ENCODE measurements at places on chromosomes 1 and 21. TPM values are rescaled to one million over a fixed set of nuclear protein-coding genes. Genes with fewer than 3 reads are reported as not detected.

The BRINP2 gene
- not detected for total RNA-seq

The DNASE2B gene
- not detected for total RNA-seq

The C1orf21 gene
- total RNA-seq, result 6.8 TPM

The OR2AK2 gene
- total RNA-seq, result not detected

The QSOX1 gene
- 32.9 TPM for total RNA-seq

The SIK1 gene
- total RNA-seq, result 4.6 TPM

The BNIPL gene
- total RNA-seq, result 0.75 TPM

The RALGPS2 gene
- 2.1 TPM for total RNA-seq

GRCh38 chr1:168556647-168557046, 12.8 kb upstream of the XCL2 start:
- H3K27ac ChIP-seq, result no peak overlapping the region
- H3K27me3 ChIP-seq, result no peaks in the 10 kb centered on the region
- H3K4me3 ChIP-seq, result no peak overlapping the region
- H3K36me3 ChIP-seq, result no peaks in the 10 kb centered on the region

DNA sequence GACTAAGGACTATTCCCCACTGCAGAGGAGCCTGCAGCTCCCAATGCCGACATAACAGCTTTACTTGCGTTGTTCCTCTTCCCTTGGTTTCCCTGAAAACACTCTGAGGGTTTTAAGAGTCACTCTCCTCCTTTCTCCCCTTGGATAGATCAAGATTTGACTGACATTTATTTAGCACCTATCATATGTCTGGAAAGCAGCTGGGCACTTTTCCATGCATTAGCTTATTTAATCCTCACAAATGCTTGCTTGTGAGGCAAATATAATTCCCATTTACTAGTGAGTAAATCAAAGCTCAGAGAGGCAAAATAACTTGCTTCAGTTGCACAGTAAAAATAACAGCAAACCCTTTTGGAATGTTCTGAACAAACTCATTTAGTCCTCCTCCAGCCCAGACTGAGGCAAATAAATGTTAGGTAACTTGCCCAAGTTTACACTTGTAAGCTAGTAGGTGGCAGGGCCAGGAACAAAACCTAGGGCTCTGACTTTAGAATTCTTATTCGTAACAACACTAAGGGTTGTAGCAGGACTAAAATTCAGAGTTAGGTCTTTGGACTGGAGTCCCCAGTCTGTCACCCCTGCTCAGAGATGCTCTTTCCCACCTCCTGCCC, 81.4 kb downstream of the KCND3 start:
- no peak overlapping the region for H3K27ac ChIP-seq
- DNase-seq, result no peak
- H3K27me3 ChIP-seq, result peaks cover 8% of the 10 kb centered on the region
- no peaks in the 10 kb centered on the region for H3K4me1 ChIP-seq
- H3K36me3 ChIP-seq, result no peaks in the 10 kb centered on the region

DNA sequence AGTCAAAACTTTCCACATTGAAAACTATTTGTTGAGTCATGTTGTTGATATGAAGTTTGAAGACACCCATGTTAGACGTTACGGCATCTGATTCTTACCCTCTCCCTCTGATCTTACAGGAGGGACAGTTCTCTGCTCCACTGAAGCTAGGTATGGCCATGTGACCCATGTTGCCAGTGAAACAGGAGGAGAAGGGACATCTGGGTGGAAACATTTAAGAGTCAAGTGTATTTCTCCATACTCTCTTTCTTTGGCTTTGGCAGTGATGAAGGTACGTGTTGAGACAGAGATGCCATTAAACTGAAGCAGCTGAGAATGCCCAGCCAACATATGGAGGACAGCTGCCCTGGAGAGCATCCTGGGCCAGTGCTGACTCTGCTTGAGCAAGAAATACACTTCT, 198.4 kb upstream of the PTGFR start:
- no peak for DNase-seq
- no peaks in the 10 kb centered on the region for H3K27me3 ChIP-seq
- no peak overlapping the region for H3K27ac ChIP-seq
- no peak overlapping the region for H3K4me3 ChIP-seq

GRCh38 chr1:21937372-21938121, 437 bp upstream of the HSPG2 start:
- H3K4me1 ChIP-seq, result peaks cover 19% of the 10 kb centered on the region
- no peaks in the 10 kb centered on the region for H3K36me3 ChIP-seq
- H3K27me3 ChIP-seq, result no peaks in the 10 kb centered on the region
- peak overlapping the region; percentile 6 for H3K27ac ChIP-seq

GRCh38 chr1:75787524-75787923, 1.5 kb downstream of the RABGGTB start:
- H3K27ac ChIP-seq, result peak overlapping the region; percentile 90
- peaks cover 26% of the 10 kb centered on the region for H3K36me3 ChIP-seq
- no peak for DNase-seq
- no peaks in the 10 kb centered on the region for H3K27me3 ChIP-seq
- peaks cover 54% of the 10 kb centered on the region for H3K4me1 ChIP-seq

DNA sequence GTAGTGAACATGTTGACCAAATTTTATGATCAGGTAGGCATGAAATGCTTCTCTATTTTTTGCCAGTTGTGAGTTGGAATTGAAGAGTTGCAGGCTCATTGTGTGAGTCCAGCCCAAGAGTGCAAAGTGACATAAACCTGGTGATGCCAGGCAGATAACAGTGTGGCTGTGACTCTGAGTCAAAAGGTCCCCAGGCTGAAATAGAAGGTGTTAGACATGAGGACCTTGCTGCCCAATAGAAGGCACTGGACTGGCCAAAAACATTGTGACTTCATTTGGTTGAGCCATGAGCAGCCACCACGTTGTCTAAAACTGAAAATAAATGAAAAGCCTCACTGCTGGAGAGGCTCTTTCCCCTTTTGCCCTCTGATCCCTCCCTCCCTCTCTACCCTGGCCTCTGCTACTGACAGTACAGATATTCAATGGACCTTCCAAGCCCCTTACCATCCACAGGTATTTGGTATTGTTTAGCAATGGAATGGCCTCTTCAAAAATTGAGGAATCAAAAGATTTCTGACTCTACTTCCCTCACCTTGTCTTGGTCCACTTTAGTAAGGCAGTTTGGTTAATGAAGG, 67.8 kb upstream of the ABCD3 start:
- no peak overlapping the region for H3K4me3 ChIP-seq
- H3K27ac ChIP-seq, result no peak overlapping the region
- no peak for DNase-seq
- no peaks in the 10 kb centered on the region for H3K36me3 ChIP-seq

- H3K4me3 ChIP-seq, result no peak overlapping the region
- H3K36me3 ChIP-seq, result no peaks in the 10 kb centered on the region
- no peak overlapping the region for H3K27ac ChIP-seq
Observed at GRCh38 chr1:81509594-81509993, 291.1 kb upstream of the ADGRL2 start.

DNA sequence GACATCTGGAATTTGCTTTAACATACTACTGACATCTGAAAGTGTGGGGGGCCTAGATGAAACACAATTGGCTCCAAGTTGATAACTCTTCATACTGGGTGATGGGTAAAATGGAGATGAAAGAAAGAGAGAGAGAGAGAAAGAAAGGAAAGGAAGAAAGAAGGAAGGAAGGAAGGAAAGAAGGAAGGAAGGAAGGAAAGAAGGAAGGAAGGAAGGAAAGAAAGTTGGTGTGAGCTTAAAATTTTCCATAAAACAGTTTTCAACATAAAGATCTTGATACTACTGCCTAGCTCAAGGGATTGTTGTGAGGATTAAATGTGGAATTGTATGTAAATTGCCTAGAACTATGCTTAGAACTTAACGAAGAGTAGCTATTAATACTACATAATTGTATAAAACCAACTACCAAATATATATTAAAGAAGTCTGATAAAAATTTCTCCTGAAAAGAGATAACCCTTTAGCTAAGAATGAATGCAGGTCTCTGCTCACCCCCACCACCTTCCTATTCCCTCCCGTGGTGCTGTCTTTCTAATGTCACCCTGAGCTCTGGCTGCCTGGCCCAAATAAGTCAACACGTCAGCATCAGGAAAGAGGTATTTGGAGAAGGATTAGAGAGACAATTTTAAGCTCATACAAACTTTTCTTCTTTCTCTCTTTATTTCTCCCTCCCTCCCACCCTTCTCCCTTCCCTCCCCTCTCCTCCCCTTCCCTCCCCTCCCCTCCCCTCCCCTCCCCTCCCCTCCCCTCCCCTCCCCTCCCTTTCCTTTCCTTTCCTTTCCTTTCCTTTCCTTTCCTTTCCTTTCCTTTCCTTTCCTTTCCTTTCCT, 89.3 kb upstream of the SGIP1 start:
- H3K27ac ChIP-seq, result no peak overlapping the region
- H3K4me3 ChIP-seq, result no peak overlapping the region
- peaks cover 13% of the 10 kb centered on the region for H3K4me1 ChIP-seq
- no peaks in the 10 kb centered on the region for H3K27me3 ChIP-seq
- DNase-seq, result no peak
- no peaks in the 10 kb centered on the region for H3K36me3 ChIP-seq

DNA sequence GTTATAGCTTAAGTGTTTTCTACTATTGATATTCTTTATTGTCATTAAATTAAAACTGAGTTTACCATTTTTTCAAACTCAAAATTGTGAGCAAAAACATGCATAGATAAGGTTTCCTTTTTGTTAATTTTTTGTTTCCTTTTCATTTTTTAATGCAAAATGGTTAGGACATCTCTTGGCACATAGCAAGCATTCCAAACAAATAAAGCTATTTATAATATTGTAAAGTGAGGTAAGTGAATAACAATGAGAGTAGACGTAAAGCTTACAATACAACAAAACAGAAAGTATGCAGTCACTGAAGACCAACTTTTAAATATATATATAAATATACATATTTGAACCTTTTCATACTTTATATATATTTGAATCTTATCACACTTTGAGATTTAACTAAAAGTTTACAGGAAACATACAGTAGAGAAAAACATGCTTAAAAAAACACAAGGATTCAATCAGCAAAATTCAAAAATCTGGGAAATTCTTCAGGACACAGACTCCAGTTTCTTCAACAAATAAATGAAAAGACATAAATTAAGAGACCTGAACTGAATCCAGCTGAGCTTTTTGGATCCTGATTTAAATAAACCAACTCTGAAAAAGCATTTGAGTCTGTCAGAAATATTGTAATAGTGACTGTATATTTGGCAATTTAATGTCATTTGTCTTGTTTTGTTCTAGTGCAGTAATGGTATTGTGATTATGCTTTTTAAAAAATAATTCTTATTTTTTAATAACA, 67.5 kb upstream of the SAMSN1 start:
- H3K36me3 ChIP-seq, result no peaks in the 10 kb centered on the region
- H3K27me3 ChIP-seq, result no peaks in the 10 kb centered on the region
- H3K4me3 ChIP-seq, result no peak overlapping the region

- H3K27me3 ChIP-seq, result peaks cover 6% of the 10 kb centered on the region
- DNase-seq, result no peak
- no peaks in the 10 kb centered on the region for H3K36me3 ChIP-seq
- no peak overlapping the region for H3K4me3 ChIP-seq
- H3K4me1 ChIP-seq, result no peaks in the 10 kb centered on the region
Observed at GRCh38 chr21:31869750-31870149, 3.1 kb upstream of the HUNK start.

- H3K4me3 ChIP-seq, result no peak overlapping the region
- H3K27me3 ChIP-seq, result no peaks in the 10 kb centered on the region
- no peak overlapping the region for H3K27ac ChIP-seq
- peaks cover 5% of the 10 kb centered on the region for H3K4me1 ChIP-seq
Observed at GRCh38 chr1:184905601-184906322, 68.5 kb downstream of the NIBAN1 start.

GRCh38 chr1:203649999-203650836, 23.6 kb downstream of the ATP2B4 start:
- peaks cover 66% of the 10 kb centered on the region for H3K4me1 ChIP-seq
- no peaks in the 10 kb centered on the region for H3K36me3 ChIP-seq
- H3K27me3 ChIP-seq, result no peaks in the 10 kb centered on the region
- DNase-seq, result peak; percentile 71
- peak overlapping the region; percentile 32 for H3K4me3 ChIP-seq
- peak overlapping the region; percentile 57 for H3K27ac ChIP-seq

DNA sequence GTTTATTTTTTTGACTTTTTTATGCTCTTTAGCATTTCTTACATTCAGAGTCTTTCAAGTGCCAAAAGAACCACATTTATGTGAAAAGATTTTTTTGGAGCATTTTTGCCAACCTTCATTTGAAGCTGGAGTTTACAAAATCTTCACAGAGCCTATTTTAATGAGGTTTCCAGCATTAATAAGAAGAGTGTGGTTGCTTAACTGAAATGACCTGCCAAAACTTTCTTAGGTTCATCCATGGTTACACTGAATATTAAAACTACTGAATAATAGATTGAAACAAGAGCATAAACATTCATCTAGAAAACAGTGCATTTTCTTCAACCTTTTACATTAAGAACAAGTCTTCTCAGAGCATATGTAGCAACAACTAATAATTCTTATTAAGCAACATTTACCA, 672.3 kb upstream of the CXADR start:
- no peaks in the 10 kb centered on the region for H3K27me3 ChIP-seq
- no peaks in the 10 kb centered on the region for H3K4me1 ChIP-seq
- no peaks in the 10 kb centered on the region for H3K36me3 ChIP-seq
- no peak overlapping the region for H3K27ac ChIP-seq
- no peak for DNase-seq

DNA sequence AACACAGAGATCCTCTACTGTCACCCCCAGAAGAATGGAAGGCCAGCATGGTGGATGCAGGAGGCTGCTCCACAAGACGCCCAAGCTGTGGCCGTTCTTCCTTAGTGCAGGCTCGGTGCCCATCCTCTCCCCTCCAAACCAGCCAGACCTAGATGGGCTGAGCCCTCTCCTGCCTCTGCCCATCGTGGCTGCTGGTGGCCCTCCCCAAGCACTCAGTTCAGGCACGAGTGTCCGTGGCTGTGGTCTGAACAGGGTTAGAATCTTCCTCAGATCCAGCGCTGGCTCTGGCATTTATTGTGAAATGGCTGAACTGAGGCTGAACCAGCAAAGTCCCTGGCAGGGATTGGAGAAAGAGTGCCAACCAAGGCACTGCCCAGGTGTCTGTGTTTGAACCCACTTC, 59.5 kb downstream of the TRIM11 start:
- DNase-seq, result no peak
- no peaks in the 10 kb centered on the region for H3K27me3 ChIP-seq
- no peaks in the 10 kb centered on the region for H3K36me3 ChIP-seq
- no peaks in the 10 kb centered on the region for H3K4me1 ChIP-seq
- H3K4me3 ChIP-seq, result no peak overlapping the region

DNA sequence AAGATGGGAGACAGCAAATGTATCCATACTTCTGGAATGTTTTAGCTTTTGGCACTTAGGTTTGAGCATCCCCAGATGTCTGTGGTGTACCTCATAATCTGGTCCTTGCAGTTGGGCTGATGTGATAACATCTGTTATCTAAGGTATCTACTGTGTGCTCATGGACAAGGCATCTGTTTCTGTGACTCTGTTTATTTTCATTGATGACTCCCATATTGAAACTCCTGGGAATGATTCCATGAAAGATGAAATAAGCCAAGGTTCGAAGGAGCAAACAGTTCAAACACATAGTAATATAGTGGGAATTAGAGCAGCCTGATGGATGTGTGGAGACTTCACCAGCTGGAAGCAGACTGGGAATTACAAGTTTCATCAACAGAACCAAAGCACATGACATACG, 20.7 kb upstream of the TRIM45 start:
- H3K27ac ChIP-seq, result no peak overlapping the region
- H3K36me3 ChIP-seq, result no peaks in the 10 kb centered on the region
- no peak overlapping the region for H3K4me3 ChIP-seq
- DNase-seq, result no peak
- no peaks in the 10 kb centered on the region for H3K27me3 ChIP-seq

GRCh38 chr1:18953731-18954231, 2.7 kb downstream of the IFFO2 start:
- peaks cover 79% of the 10 kb centered on the region for H3K4me1 ChIP-seq
- H3K27ac ChIP-seq, result peak overlapping the region; percentile 60
- H3K27me3 ChIP-seq, result no peaks in the 10 kb centered on the region
- H3K36me3 ChIP-seq, result no peaks in the 10 kb centered on the region
- no peak for DNase-seq
- H3K4me3 ChIP-seq, result peak overlapping the region; percentile 69
